Activated CD4-positive, alpha-beta T cell treated with anti-CD3 and anti-CD28 coated beads for 48 hours (primary cell): ENCODE measurements at places on chromosomes 3 and 15.

GRCh38 chr3:25007974-25008658 is 419.9 kb upstream of the RARB start:
- no peak for DNase-seq

DNA sequence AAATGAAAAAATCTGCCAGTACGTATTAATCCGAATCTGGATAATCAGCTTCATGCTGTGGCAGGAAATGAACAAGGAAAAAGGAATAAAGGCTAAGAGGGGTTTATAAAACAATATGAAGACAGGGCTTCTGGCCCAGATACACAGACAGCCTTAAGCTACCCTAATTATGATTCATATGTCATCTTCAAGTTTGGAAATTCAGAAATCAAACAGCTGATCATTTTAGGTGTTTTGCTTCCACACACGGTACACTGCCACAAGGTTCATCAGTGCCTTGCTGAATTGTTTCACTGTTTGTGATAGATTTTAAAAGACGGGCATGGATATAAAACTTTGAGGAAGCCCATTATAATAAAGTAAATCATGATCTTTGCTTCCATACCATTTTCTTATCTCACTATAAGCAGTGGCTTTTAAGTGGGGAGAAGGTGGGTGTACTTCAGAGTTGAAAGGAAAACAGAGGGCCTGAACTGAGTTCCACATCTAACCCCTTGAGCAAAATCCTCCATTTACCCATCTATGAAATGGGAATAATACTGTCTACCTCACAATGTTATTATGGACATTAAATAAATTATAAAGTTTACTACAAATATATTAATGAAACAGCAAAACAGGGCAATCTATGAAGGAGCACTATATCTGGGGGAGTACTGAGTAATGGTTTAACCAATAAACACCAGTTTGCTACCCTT is 15.7 kb downstream of the GTPBP8 start:
- no peak for DNase-seq

DNA sequence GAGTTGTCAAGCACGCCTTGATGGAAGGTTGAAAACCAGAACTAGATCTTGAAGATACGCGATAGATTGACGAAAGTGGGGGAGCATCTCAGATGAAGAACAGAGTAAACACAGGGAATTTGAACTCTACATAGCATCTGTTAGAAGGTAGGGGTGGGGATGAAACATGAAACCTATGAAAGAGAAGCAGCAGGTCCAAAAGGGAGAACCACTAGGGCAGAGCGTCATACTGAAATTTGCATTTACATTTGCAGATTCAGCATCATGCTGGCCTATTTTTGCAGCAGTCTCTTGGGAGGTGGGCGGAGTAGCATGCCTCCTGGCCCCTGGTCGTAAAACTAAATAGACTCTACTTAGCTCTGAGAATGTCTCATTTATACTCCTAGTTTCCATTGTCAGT is 46.1 kb upstream of the RASGRP1 start:
- peak; percentile 78 for DNase-seq

GRCh38 chr15:42800731-42801474 is 64.0 kb upstream of the CDAN1 start:
- peak; percentile 23 for DNase-seq

DNA sequence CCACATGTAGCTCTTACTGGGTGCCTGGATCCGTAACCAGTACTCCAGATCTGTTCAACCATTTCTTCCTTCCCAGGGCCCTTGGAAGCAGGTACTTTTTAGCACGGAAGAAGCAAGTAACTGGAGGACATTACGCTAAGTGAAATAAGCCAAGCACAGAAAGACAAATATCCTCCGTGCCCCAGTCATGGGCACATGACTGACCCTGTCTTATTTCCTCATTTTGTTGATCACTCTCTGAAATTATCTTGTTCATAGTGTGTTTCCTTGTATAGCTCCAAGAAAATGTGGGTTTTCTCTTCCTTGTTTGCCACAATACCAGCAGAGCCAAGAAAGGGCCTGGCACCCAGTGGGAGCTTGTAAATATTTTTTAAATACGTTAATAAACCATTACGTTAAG is 32.2 kb upstream of the MTMR14 start:
- no peak for DNase-seq

DNA sequence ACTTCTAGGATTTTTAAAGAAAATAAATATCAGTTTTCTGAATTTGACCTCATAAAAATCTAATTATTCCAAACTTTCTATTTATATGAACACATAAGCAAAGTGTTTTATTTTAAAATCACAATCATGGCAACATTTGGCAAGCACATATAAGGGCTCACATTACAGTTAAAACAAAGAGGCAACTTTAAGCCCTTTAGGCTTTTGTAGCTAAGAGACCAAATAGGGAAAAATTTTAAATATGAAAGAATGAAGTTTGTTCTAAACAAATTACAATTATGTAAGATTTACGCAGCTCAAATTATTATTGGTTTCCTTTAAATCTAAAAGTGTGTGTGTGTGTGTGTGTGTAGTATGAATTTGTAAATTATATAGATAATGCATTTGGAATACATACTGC is 267.0 kb downstream of the ZIC4 start:
- no peak for DNase-seq

DNA sequence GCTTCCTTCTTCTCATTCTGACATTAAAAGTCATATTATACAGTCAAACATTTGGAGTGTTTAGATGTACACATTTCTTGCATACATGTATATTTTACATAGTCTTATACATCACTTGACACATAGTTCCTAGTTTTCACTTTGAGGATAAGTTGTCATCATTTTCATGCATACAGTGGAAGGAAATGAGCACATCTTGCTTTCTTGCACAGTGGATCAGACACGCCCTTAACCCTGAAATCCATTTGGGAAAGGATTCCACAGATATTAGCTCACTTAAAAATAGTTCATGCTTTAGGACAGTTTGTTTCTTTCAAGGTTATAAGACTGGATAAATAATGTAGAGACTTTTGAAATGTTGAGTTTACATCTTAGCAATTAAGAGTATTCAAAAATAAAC is 148.6 kb upstream of the MME start:
- DNase-seq = no peak

GRCh38 chr3:141489203-141489602 is 2.4 kb downstream of the RASA2 start:
- DNase-seq = peak; percentile 31

- peak; percentile 14 for DNase-seq
Measured at GRCh38 chr3:66423791-66424190, 77.0 kb downstream of the LRIG1 start.

- DNase-seq = no peak
Measured at GRCh38 chr3:171066206-171066605, 39.7 kb upstream of the SLC2A2 start.

DNA sequence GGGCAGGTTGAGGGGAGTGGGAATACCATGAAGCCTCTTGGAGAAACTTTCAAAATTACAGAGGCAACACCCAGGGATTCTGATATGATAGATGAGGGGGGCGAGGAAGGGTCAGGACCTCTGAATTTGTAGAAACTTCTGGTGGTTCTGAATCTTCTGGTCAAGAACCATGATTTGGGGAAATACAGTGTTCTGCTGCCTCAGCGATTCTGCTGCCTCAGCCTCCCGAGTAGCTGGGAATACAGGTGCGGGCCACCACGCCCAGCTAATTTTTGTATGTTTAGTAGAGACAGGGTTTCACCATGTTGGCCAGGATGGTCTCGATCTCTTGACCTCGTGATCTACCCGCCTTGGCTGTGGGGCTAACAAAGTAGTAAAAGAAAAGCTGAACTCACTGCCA is 70.4 kb downstream of the MAGEF1 start:
- DNase-seq = no peak

GRCh38 chr3:11140030-11140712 is 14.1 kb upstream of the HRH1 start:
- DNase-seq = peak; percentile 34

- DNase-seq = no peak
Measured at GRCh38 chr3:185225523-185225922, 28.3 kb downstream of the EHHADH start.

DNA sequence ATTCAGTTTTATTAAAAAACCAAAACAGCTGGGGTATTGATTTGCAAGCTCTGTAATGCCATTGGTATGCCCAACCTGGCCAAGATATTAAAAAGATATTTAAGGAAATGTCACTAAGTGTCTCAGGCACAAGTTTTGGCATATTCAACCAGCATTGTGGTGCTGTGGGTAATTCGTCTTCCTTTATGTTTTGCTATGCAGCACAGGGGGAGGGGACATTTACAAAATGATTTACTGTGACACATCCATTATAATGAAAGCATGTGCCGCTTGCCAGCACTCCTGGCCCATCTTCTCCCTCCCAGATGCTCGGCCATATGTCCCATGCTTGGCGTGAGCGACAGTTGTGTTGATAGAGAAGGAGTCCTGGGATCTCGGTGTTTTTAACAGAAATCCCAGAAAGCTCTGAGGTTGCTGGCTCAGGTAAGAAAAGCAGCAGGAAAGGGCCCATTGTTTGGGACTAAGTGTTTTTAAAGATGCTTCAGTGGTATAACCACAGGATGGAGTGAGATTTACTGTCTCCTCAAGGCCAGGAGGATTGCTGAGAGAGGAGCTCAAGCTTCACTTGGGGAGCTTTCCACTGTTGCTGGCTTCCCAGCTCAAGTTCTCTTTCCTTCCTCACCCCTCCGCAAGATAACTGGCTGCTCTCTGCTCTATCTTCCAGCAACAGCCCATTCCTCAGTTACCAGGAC is 158.2 kb upstream of the TSC22D2 start:
- no peak for DNase-seq

DNA sequence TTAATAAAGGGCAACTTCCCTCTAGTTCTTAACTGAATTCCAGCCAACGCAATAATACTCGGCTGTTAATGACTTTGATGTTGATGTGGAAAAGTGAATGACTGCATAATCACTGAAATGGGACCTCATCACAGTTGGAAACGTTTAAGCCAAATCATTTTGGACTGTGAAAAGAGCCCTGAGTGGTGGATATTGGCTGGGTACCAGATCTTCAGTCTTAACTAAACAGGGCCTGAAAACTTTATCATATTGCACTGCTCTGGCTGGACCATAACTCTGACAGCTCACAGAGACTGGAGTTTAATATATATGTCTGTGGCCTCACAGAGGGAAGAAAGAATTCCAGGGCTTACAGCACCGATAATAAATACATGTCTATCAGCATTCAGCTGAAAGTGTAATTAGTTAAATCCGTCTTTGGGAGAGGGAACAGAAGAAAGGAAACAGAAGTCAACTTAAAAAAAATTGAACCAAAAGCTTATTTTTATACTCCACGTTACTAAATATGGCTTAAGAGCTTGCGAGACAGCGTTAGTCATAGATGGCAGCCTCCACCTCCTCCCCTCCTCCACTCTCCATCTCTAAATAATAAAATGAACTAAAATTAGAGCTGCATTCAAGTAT is 222.3 kb upstream of the CDIN1 start:
- DNase-seq = no peak

- DNase-seq = no peak
Measured at GRCh38 chr3:128376516-128376915, 90.2 kb downstream of the DNAJB8 start.

GRCh38 chr3:171490901-171491300 is 30.7 kb upstream of the TNIK start:
- DNase-seq = no peak

DNA sequence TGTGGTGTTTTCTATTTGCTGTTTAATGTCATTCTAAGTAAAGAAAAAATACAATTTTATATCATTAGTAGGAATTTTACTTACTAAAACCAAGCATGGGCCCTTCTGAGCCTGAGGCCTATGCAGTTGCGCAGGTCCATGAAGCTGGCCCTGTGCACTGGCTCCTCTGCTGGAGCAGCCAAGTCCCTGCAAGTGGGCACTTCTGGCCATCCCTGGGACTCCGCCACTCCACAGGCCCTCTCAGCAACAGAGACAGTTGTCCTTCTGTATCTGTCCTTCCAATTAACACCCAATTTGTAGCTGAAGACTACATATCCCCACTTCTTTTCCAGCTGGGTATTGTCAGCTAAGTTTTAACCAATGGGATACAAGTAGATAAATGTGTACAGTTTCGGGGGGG is 49.9 kb upstream of the RYK start:
- DNase-seq = peak; percentile 17

- no peak for DNase-seq
Measured at GRCh38 chr15:43190178-43190577, 5.0 kb downstream of the CCNDBP1 start.

- no peak for DNase-seq
Measured at GRCh38 chr15:77173487-77173886, 102.6 kb upstream of the TSPAN3 start.

DNA sequence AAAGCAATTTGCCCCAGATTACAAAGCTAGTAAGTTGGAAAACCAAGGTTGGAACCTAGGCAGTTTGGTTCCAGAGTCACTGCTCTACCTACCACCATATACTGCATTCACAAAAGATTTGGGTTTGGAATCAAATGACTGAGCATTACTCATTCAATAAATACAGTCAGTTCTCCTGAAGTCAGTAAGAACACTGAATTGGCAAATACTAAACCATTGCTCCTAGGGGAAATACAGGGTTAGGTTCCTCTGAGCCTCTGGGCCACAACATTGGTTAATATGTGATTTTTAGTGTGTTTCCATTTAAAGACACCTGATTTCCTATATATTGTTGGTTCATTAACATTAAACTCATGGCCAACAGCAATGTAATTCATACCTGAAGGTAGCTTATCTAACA is 2.1 kb upstream of the EIF5A2 start:
- no peak for DNase-seq

GRCh38 chr15:68450192-68450591 is 18.2 kb upstream of the ITGA11 start:
- no peak for DNase-seq

GRCh38 chr3:141228395-141228794 is 3.2 kb upstream of the PXYLP1 start:
- DNase-seq = no peak

GRCh38 chr15:98420837-98421236 is 227.5 kb upstream of the IGF1R start:
- no peak for DNase-seq

DNA sequence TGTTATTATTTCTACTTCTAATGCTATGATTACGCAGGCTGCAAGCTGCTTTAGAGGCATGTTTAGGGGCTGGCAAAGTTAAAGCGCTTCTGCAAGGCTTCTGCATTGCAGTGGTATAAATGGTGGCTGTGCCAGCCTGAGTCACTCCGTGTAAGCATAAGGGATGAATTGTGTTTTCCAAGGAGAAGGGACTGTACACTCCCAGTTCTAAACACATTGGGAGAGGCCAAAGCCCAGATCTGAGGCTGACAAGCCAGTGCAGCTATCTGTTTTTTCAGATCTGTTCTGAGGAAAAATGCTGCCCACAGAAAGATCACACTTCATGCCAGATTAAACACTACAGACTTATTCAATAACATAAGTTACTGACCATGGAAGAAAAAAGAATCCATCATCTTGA is 83.8 kb downstream of the PRICKLE2 start:
- DNase-seq = no peak
